Frontal cortex (tissue), 4 donors: ENCODE measurements at places on chromosomes 12 and 14. TPM values are rescaled to one million over a fixed set of nuclear protein-coding genes. Genes with fewer than 3 reads are reported as not detected.

The FAM222A gene
- total RNA-seq: 2.9 TPM

The SYCP3 gene
- total RNA-seq: 0.82 TPM

The TMEM179 gene
- 42.0 TPM for total RNA-seq

The HOXC11 gene
- total RNA-seq: not detected

The INHBE gene
- not detected for total RNA-seq

The ANP32D gene
- not detected for total RNA-seq

The NOC4L gene
- total RNA-seq: 9.0 TPM

The CLEC4A gene
- total RNA-seq: 1.2 TPM

The GPRC5A gene
- under 0.01 TPM for total RNA-seq

The SCN8A gene
- 46.1 TPM for total RNA-seq

The GALNT9 gene
- 4.9 TPM for total RNA-seq

The CTSG gene
- not detected for total RNA-seq

The SPRYD4 gene
- 1.2 TPM for total RNA-seq

The MTA1 gene
- total RNA-seq: 42.0 TPM

The OR10G2 gene
- total RNA-seq: not detected

The TAS2R46 gene
- 1.6 TPM for total RNA-seq

The ARHGEF25 gene
- 38.3 TPM for total RNA-seq

The ALDH6A1 gene
- 35.1 TPM for total RNA-seq

The TPPP2 gene
- total RNA-seq: not detected

The CLEC1B gene
- total RNA-seq: not detected

The SMCO2 gene
- total RNA-seq: not detected

The LHX5 gene
- total RNA-seq: 0.41 TPM

The PLEKHG7 gene
- total RNA-seq: not detected

The TMEM63C gene
- total RNA-seq: 8.6 TPM

The TPH2 gene
- total RNA-seq: under 0.01 TPM

The TSPAN8 gene
- total RNA-seq: not detected

The EMP1 gene
- total RNA-seq: 2.4 TPM

The CDKL1 gene
- 10.2 TPM for total RNA-seq

The SLCO1A2 gene
- total RNA-seq: 4.9 TPM

The SPTB gene
- total RNA-seq: 16.7 TPM

The ACSS3 gene
- 4.1 TPM for total RNA-seq

The TAS2R31 gene
- 7.3 TPM for total RNA-seq

The NANOG gene
- total RNA-seq: not detected

The DUSP16 gene
- 9.8 TPM for total RNA-seq

The GALNT16 gene
- 4.1 TPM for total RNA-seq

The CINP gene
- total RNA-seq: 24.9 TPM

The SPX gene
- 0.41 TPM for total RNA-seq

The VRTN gene
- not detected for total RNA-seq

The MDM2 gene
- total RNA-seq: 47.3 TPM

The FBXO34 gene
- 45.7 TPM for total RNA-seq

The ADGRD1 gene
- 4.5 TPM for total RNA-seq

The CCDC88C gene
- total RNA-seq: 22.4 TPM

The SDSL gene
- 0.82 TPM for total RNA-seq

The SERPINA12 gene
- total RNA-seq: not detected

The FLRT2 gene
- total RNA-seq: 84.0 TPM

The PRB2 gene
- not detected for total RNA-seq

The TGM1 gene
- 0.82 TPM for total RNA-seq

The NAA30 gene
- total RNA-seq: 82.7 TPM

The TMEM121 gene
- 24.5 TPM for total RNA-seq

The MMP19 gene
- total RNA-seq: not detected

The NEUROD4 gene
- 2.9 TPM for total RNA-seq

The PRKCH gene
- 21.6 TPM for total RNA-seq

The NYNRIN gene
- 9.8 TPM for total RNA-seq

The ZBTB42 gene
- 0.41 TPM for total RNA-seq

The PTCSC3 gene
- total RNA-seq: not detected

The RNASE4 gene
- total RNA-seq: 1.2 TPM

The GALNT8 gene
- total RNA-seq: 57.5 TPM
